ENCODE measurements at places on chromosomes 6 and 20. TPM values are rescaled to one million over a fixed set of nuclear protein-coding genes. Genes with fewer than 3 reads are reported as not detected.

Gene ARFGEF3
- 65.7 TPM for total RNA-seq

Gene SYCP2
- total RNA-seq = 4.1 TPM

Gene ENPP3
- total RNA-seq = 0.47 TPM

Gene CRISP3
- total RNA-seq = 0.16 TPM

Gene OLIG3
- total RNA-seq = not detected

Gene UNC93A
- not detected for total RNA-seq

Gene CFAP206
- 3.0 TPM for total RNA-seq

Gene TRMT6
- 5.8 TPM for total RNA-seq

Gene SLC29A1
- 5.5 TPM for total RNA-seq

Gene TGM6
- total RNA-seq = not detected

Gene TSHZ2
- 0.31 TPM for total RNA-seq

Gene PLA2G7
- 4.1 TPM for total RNA-seq

Gene GABBR1
- total RNA-seq = 91.1 TPM

Gene PTCHD4
- total RNA-seq = 16.1 TPM

Gene C6orf47
- total RNA-seq = 16.2 TPM

Gene IL17A
- total RNA-seq = not detected

Gene DLK2
- total RNA-seq = 7.3 TPM

Gene PACSIN1
- total RNA-seq = 2.8 TPM

Gene UFL1
- total RNA-seq = 28.5 TPM

Gene SPEF1
- total RNA-seq = 0.16 TPM

Gene CST5
- not detected for total RNA-seq

Gene RIMS4
- 77.5 TPM for total RNA-seq

Gene TOP1
- 26.2 TPM for total RNA-seq

Gene BCAS4
- total RNA-seq = 9.8 TPM

Gene GHRH
- not detected for total RNA-seq

Gene FUT9
- 97.0 TPM for total RNA-seq

Gene SRSF12
- total RNA-seq = 34.9 TPM

Gene PRR18
- total RNA-seq = 0.47 TPM

Gene EMILIN3
- 3.1 TPM for total RNA-seq

Gene BIRC7
- not detected for total RNA-seq

Gene COL11A2
- 0.94 TPM for total RNA-seq

Gene KIF25
- not detected for total RNA-seq

Gene HLA-DQA1
- total RNA-seq = 0.16 TPM

Gene ARMH2
- not detected for total RNA-seq

All from occipital lobe (tissue), 3 donors.